Heart right ventricle (tissue), 16 donors: ENCODE measurements at places on chromosomes 1 and 21. TPM values are rescaled to one million over a fixed set of nuclear protein-coding genes. Genes with fewer than 3 reads are reported as not detected.

DNA sequence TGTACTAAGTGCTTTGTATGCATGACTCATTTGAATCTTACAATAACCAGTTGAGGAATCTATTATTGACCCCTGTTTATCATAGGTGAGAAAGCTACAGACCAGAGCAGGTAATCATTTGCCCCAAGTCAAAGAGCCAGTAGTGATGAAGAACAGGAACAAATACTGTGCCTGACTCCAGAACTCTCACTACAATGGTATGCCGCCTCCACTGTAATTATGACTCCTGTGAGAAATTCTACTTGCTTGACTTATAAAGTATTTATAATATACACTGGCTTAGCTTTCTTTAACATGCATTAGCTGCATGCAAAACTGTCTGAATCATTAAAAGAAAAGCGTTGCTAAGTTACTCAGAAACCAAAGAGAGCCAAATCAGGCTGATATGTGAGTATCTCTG lies 92.6 kb downstream of the ZNF281 start:
- no peaks in the 10 kb centered on the region for H3K36me3 ChIP-seq
- no peak overlapping the region for H3K4me3 ChIP-seq
- no peak for DNase-seq
- H3K27me3 ChIP-seq: peaks cover 21% of the 10 kb centered on the region
- no peak overlapping the region for H3K27ac ChIP-seq

- no peak overlapping the region for H3K4me3 ChIP-seq
- H3K4me1 ChIP-seq: no peaks in the 10 kb centered on the region
- no peak overlapping the region for H3K27ac ChIP-seq
- H3K27me3 ChIP-seq: no peaks in the 10 kb centered on the region
- no peak for DNase-seq
- H3K36me3 ChIP-seq: no peaks in the 10 kb centered on the region
Observed at GRCh38 chr1:25106352-25106751, 126.0 kb downstream of the SYF2 start.

DNA sequence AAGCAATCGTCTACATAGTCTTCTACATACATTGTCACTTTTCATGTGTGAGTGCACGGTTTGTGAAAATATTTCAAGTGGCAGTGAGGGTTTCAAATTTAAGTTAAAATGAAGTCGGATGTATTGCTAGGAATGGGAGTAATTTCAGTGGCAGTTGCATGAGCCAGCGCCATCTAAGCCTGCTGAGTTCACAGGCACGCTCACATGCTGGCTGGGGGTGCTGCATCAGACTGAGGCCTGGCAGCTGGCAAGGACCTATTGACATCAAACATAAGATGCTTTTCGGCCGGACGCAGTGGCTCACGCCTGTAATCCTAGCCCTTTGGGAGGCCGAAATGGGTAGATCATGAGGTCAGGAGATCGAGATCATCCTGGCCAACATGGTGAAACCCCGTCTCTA lies 80.7 kb downstream of the UBE4B start:
- no peak overlapping the region for H3K27ac ChIP-seq
- H3K4me3 ChIP-seq: no peak overlapping the region
- H3K4me1 ChIP-seq: peaks cover 7% of the 10 kb centered on the region
- no peaks in the 10 kb centered on the region for H3K27me3 ChIP-seq
- peaks cover 57% of the 10 kb centered on the region for H3K36me3 ChIP-seq
- DNase-seq: no peak

DNA sequence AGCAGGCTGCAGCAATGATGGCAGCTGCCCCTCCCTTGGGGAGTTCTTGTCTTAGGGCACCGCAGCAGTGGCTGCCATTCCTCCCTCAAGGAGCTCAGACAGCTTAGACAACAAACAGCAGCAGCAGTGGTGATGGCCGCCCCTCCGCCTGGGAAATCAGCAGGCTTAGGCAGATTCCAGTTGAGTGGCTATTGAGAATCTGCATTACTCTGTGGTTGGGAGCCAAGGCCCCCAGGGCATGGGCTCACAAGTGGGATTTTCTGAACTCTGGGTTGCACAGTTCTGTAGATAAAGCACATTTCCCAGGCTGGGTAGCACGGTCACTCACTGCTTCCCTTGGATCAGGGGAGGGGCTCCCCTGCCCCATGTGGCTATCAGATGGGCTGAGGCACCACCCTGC lies 1280.7 kb upstream of the TMPRSS15 start:
- no peaks in the 10 kb centered on the region for H3K36me3 ChIP-seq
- DNase-seq: no peak
- H3K4me3 ChIP-seq: no peak overlapping the region
- H3K27me3 ChIP-seq: no peaks in the 10 kb centered on the region

The RAB42 gene
- total RNA-seq: 3.4 TPM

GRCh38 chr21:31397515-31397926 lies 53.5 kb upstream of the TIAM1 start:
- H3K27me3 ChIP-seq: peaks cover 3% of the 10 kb centered on the region
- DNase-seq: no peak
- H3K4me3 ChIP-seq: no peak overlapping the region
- H3K27ac ChIP-seq: no peak overlapping the region

GRCh38 chr1:161951646-161952045 lies 72.0 kb downstream of the OLFML2B start:
- DNase-seq: no peak
- H3K4me3 ChIP-seq: no peak overlapping the region
- H3K36me3 ChIP-seq: no peaks in the 10 kb centered on the region
- no peak overlapping the region for H3K27ac ChIP-seq
- H3K4me1 ChIP-seq: no peaks in the 10 kb centered on the region

DNA sequence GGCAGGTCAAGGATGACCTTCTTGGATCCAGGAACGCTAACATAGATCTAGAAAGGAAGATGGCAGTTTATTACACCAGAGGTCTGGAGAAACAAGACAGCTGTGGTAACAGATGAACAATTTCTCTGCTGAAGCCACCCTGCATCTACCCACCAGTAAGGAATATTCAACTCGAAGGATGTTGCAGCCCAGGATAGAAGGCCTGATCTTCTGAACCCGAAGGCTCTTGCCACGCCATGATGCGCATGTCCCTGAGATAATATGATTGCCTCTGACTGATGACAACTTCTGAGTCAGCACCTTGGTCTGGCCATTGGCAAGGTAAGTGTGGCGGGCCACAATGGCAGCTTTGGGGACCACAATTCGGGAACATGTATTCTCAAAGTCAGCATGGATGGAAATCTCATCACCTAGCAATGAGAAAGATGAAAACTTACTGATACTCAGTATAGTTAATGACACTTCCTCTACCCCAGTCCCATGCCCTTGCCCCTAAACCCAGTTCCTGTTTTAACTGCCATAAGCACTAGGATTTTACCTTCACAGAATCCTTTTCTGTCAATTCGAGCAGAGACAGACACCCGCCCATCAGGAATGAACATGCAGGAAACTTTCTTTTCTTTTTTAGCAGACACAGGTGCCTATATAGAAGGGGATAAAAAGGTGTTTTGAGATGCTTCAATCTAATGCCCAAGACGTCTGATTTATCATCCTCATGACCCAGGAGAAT lies 1.8 kb downstream of the TXNIP start:
- no peak for DNase-seq
- peaks cover 35% of the 10 kb centered on the region for H3K36me3 ChIP-seq
- H3K27ac ChIP-seq: peak overlapping the region; percentile 98
- peak overlapping the region; percentile 90 for H3K4me3 ChIP-seq
- peaks cover 35% of the 10 kb centered on the region for H3K4me1 ChIP-seq
- no peaks in the 10 kb centered on the region for H3K27me3 ChIP-seq

The SEMA6C gene
- total RNA-seq: 55.3 TPM

The STUM gene
- total RNA-seq: 0.55 TPM

The RNF115 gene
- 45.6 TPM for total RNA-seq

The TFF3 gene
- 5.1 TPM for total RNA-seq

DNA sequence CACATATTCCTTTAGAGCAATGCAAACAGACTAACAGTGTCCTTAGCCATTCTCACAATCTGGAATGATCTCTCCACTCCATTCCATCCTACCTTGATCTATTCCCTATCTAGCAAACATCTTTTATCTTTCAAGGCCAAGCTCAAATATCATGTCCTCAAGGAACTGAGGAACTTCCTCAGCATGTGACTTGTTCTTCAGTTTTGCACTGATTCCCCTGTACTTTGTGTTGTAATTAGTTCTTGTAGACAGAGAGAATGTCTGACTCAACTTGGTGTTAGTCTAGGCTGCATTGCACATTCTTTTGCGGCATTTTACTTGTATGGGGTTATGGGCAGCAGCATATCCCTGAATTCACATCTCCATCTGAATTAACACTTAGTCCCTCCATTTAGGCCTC lies 31.5 kb upstream of the GJA5 start:
- H3K36me3 ChIP-seq: no peaks in the 10 kb centered on the region
- no peak overlapping the region for H3K27ac ChIP-seq
- H3K4me1 ChIP-seq: no peaks in the 10 kb centered on the region

DNA sequence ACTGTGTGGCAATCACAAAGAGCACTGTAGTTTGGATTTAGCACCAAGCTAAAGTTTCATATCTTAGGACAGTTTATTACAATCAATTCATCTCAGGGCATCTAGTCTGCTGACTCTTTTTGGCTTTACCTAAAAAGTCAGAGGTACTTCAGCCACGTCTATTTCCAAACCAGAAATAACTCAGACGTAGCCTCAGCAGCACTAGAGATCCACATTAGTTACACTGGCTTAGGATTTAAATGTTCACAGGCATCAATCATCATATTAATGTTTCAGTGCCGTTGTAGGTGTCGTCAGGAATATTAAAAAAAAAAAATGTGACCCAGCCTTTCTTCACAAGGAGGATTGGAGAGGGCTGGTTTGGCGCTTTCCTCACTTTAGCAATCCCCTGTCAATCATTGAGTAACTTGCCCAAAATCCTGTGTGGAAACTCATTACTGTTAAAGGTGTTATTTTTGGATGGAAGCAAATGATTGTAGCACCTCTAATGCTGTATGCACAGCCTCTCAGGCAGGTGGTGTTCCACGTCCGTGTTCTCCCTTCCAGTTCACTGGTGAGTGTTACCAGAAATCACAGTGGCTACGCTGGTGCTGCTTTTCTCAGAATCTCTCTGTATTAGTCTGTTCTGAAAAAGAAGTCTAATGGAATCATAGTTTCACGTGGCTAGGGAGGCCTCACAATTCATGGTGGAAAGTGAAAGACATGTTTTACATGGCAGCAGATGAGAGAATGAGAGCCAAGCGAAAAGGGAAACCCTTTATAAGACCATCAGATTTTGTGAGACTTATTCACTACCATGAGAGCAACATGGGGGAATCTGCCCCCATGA lies 45.4 kb downstream of the NEK7 start:
- DNase-seq: no peak
- H3K27me3 ChIP-seq: no peaks in the 10 kb centered on the region
- no peak overlapping the region for H3K4me3 ChIP-seq
- peak overlapping the region; percentile 32 for H3K27ac ChIP-seq

- no peaks in the 10 kb centered on the region for H3K27me3 ChIP-seq
- H3K4me1 ChIP-seq: no peaks in the 10 kb centered on the region
- H3K4me3 ChIP-seq: no peak overlapping the region
- H3K36me3 ChIP-seq: no peaks in the 10 kb centered on the region
- DNase-seq: no peak
Observed at GRCh38 chr1:168565825-168566224, 10.6 kb upstream of the XCL1 start.

The SPEN gene
- total RNA-seq: 34.4 TPM

The BSND gene
- not detected for total RNA-seq

The LINGO4 gene
- 0.72 TPM for total RNA-seq
